ENCODE measurements at places on chromosomes 7 and 10. TPM values are rescaled to one million over a fixed set of nuclear protein-coding genes. Genes with fewer than 3 reads are reported as not detected.

IDI2 gene
- total RNA-seq, result not detected

FAM25G gene
- not detected for total RNA-seq

GRCh38 chr7:132541656-132542055, 34.6 kb downstream of the PLXNA4 start:
- no peak for DNase-seq

GRCh38 chr7:47181746-47182361, 400.1 kb downstream of the TNS3 start:
- DNase-seq, result no peak

- peak; percentile 75 for DNase-seq
Observed at GRCh38 chr10:5283305-5284158, 81.2 kb upstream of the UCN3 start.

- DNase-seq, result no peak
Observed at GRCh38 chr10:95698415-95698814, 4.7 kb upstream of the TCTN3 start.

LRRN3 gene
- total RNA-seq, result 0.73 TPM

- DNase-seq, result no peak
Observed at GRCh38 chr7:120981888-120982615, 6.5 kb upstream of the CPED1 start.

- DNase-seq, result no peak
Observed at GRCh38 chr10:45505311-45505710, 131.3 kb downstream of the ALOX5 start.

ICA1 gene
- 59.9 TPM for total RNA-seq

- DNase-seq, result no peak
Observed at GRCh38 chr7:133698127-133698526, 429.0 kb upstream of the LRGUK start.

DNA sequence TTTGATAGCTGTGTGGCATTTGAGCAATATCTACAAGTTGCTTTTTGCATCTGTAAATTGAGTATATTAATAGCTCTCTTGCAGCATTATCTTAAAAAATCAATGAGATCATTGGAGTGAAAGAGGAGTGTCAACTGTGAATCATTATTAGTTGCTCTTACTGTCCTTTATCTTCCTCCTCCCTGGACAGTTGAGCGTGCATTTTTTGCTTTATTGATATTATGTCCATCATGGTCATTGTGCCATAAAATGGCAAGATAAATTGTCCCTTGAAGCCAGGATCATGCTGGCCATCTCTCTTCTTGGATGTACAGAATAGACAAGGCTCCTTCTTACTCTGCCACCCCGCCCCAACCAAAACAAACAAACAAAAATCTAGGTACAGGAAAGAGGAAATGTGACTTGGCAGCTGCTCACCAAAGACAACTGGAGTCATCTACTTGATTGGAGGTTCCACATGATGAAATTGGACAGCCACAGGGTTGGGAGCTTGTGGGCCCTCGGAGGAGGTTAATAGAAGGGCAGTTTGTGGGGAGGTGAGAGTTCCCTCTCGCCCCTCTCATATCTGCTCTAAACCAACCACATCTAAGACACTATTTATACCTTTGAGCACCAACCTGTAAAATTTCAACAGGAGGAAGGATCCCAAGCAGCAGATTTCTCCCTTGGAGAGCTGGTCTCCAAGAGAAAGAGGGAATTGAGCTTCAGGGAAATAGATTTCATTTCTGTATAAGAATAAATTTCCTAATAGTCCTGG, 252.7 kb downstream of the SKIDA1 start:
- DNase-seq, result no peak

- peak; percentile 39 for DNase-seq
Observed at GRCh38 chr10:34766811-34767494, 48.1 kb downstream of the PARD3 start.

MSMB gene
- not detected for total RNA-seq

SGCE gene
- total RNA-seq, result 6.8 TPM

RPEL1 gene
- not detected for total RNA-seq

DNA sequence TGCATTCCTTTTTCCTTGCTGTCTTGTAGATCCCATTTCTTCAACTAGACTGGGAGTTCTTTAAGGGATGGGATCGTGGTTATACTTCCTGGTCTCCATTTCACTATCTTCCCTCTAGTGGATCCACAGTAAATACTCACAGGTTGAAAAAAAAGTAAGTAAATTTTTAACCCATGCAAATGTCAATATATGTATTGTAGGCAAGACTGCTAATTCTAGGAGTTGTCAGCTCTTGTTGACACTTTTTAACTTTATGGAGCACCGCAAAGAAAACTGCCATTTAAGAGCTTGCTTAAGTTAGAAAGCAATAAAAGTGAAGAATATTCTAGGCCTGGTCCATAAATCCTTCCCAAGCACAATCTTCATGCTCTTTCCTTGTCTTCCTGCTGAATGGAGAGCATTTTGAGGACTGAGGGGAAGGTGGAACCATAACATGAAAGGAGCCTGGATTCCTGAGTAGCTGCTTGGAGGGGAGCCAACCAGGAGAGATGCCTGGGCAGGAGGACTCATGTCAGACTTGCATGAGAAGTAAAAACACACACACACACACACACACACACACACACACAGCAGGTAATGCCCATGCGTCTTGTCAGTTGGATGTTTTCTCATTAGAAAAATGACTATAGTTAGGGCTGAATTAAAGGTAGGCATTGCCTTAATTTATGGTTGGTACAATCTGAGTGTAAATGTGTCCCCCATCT, 32.2 kb downstream of the VWA2 start:
- no peak for DNase-seq

CDH23 gene
- total RNA-seq, result 3.0 TPM

DNA sequence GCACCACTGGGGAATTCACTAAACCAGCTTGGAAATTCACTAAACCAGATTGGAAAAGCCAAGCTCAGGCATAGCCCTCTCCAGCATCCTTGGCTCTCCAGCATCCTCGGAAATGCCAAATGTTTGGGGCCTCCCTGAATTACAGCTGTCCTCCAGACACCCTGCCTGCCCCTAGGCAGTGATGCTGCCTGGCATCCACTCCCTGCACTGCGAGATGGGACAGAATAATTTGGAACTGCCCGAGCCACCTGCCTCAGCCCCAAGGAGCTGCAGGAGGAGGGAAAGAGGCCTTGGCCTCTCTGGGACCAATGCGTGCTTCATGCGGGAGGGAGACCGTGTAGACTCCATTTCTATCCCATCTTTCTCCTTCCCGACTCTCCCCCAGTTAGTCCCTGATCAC, 64.3 kb downstream of the INSIG1 start:
- no peak for DNase-seq

GRCh38 chr10:29646960-29647461, 12.2 kb upstream of the SVIL start:
- no peak for DNase-seq

All from mucosa of descending colon (tissue), 3 donors.